Activated CD4-positive, alpha-beta memory T cell treated with anti-CD3 and anti-CD28 coated beads, Interleukin-2, amount 10 ng/mL, durations not matched to agents 7 days and 5 days (primary cell): ENCODE measurements at places on chromosomes 4 and X. TPM values are rescaled to one million over a fixed set of nuclear protein-coding genes. Genes with fewer than 3 reads are reported as not detected.
A peak's percentile ranks its signal among the peaks of the same experiment; 100 is the strongest.

Gene STATH
- not detected for total RNA-seq

Gene MID2
- 4.1 TPM for total RNA-seq

Gene IL1RAPL1
- not detected for total RNA-seq

Gene TLR2
- 1.1 TPM for total RNA-seq

Gene BMP3
- not detected for total RNA-seq

Gene ARHGAP36
- not detected for total RNA-seq

Gene XAGE3
- total RNA-seq: not detected

Gene TLR10
- total RNA-seq: 0.40 TPM

Gene MAGEA11
- total RNA-seq: not detected

Gene CT45A10
- total RNA-seq: not detected

- DNase-seq: no peak
Measured at GRCh38 chr4:188139671-188140070, 430 bp downstream of the TRIML1 start.

DNA sequence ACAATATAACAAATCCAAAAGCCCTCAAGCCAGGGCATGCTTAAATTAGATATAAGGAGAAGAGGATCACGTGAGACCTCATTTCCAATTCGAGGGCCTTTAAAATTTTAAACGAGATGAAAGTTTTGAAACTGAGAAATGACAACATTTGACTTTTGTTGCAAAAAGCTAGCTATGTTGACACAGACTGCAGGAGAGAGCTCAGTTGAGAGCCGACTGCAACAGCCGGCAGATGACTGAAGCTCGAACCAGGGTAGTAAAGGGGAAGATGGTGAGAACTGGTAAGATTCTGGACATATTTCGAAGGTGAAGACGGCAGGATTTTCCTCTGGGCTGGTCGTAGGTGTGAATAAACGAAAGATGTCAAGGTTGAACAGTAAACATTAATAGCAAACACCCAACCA is 773 bp downstream of the PRMT9 start:
- peak; percentile 24 for DNase-seq

DNA sequence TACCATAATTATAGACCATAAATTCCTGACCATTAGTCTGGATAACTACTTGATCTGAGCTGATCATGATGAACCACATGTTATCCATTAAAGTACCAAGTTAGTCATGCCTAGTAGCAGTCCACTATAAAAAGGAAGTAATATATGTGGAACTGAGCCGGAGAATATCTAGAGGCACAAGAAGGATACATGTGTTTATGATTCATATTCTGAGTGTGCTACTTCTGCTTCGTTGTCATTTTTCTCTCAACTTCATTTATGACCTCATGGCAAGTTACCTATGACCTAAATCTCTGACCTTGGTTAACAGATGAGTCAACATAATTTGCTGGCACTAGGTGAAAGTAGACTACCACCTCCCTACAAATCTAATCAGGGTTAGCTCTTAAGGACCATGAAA is 56.5 kb upstream of the ANKRD17 start:
- no peak for DNase-seq

DNA sequence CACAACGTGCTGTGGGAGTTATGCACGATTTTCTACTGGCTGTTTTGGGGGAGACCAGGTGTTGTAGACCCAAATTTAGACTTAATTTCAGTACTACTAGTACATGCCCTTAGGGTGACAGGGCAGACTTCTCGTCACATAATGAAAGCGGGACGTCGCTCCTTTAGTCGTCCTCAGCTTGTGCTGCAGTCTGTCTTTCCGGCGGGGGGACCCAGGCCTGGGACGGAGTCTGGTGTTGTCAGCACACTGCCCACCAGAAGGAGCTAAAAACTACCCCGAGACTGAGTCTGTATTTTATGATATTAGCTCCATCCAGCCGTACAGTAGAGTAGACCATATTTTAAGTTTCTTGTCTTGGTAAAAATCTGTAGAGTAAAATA is 35.5 kb downstream of the NOP14 start:
- no peak for DNase-seq

- no peak for DNase-seq
Measured at GRCh38 chr4:81424816-81425755, 46.6 kb downstream of the RASGEF1B start.

GRCh38 chr4:1996866-1997611 is 11.7 kb downstream of the NELFA start:
- no peak for DNase-seq

DNA sequence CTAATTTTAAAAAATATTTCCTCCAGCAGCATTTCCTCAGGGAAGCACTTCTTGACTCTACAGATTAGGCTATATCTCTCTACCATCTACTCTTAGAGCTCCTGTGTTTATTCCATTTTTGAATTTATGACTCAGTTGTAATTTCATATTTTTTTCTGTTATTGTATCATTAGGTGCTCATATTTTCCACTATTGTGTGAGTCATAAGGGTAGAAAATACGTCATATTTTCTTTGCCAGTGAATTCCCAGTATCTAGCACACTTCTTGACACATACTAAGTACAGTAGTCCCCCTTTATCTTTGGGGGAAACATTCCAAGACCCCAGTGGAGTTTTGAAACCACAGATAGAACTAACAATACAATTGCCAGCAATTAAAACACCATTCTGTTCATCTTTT is 431.2 kb downstream of the GASK1B start:
- DNase-seq: no peak

DNA sequence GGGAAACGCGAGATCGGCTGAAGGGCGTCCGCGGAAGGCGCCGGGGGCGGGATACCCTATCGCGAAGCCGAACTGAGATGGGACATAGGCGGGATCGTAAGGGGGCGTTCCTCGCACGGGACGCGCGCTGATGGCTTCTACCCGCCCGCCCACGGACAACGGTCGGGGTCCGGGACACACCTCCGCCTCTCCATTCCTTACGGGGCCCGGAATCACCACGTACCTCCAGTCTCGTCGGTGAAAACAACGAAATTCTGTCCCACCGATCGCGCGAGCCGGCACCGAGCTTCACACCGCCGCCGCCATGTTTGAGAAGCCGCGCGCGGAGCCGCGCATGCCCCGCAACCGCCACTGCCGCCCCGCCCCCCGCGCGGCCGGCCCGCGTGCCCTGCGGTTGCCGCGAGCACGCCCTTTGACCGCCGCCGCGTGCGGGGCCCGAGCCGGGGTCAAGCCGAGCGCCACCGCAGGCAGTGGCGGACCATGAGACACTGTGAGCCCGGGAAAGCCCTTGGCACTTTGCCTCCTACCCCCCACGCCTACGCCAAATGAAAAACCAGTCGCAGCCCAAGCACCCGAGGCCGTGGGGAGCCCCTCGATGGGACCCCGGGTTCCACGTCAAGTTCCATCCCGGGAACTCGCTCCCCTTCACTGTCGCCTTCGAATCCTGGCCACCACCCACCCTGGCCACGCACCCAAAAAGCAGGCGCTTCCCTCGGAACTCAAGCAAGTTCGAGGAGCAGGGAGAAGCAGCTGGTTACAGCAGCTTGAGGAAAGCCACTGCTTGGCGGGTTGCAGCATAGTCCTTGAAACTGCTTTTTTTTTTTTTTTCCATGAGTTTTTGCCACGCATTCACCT is at the start of gene SCML2:
Gene SCML2, minus strand, starts transcription at position 320 of the 855 bp plus-strand sequence. CDS start 20,617 bp downstream, outside the sequence.
- DNase-seq: peak; percentile 36

DNA sequence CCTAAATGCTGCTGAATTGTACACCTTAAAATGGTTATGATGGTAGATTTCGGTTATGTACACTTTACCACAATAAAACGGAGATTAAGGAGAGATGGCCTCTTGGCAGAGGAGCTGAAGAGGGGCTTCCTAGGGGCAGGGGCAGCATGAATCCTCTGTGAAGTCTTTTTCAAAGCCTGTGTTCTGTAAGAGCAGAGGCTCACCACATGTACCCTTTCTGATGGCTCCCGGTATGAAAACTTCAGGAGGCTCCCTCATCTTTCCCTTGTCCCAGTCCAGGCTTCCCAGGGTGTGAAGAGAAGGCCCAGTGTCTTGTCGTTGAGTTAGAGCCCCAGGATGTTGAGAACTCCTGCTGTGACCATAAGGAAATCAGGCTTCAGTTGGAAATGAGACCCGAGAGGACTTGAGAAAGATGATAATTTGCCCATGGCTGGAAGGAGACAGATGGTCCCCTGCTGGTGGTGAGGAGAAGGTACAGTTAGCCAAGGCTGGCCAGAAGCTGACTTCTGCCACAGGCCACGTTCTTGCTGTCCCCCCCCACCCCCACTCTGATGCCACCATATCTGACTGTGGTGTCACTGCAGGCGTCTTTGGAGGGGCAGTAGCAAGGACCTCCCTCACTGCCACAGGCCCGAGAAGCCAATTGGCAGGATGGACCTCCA is 31.8 kb upstream of the MTM1 start:
- no peak for DNase-seq

- no peak for DNase-seq
Measured at GRCh38 chrX:15566244-15566643, 34.5 kb downstream of the ACE2 start.

GRCh38 chr4:6463311-6464289 is 8.8 kb downstream of the PPP2R2C start:
- peak; percentile 7 for DNase-seq

GRCh38 chr4:59938166-59938565 is 1262.0 kb upstream of the ADGRL3 start:
- no peak for DNase-seq

DNA sequence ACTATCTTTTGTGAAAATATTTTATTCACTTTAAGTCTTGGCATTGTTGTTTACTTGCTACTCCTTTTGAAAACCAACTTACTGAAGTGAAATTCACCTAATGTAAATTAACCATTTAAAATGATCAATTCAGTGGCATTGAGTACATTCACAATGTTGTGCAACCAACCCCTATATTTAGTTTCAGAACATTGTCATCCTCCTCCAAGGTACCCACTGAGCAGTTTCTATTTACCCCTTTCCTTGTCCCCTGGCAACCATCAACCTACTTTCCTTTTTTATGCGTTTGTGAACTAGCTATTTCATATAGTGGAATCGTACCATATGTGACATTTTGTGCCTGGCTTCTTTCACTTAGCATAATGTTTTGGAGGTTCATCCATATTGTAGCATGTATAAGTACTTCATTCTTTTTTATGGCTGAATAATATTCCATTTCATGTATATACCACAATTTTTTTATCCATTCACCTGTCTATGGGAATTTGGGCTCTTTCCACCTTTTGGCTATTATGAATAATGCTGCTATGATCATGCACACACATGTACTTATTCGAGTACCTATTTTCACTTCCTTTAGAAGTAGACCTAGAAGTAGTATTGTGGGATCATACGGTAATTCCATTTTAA is 85.0 kb downstream of the WWC2 start:
- no peak for DNase-seq

DNA sequence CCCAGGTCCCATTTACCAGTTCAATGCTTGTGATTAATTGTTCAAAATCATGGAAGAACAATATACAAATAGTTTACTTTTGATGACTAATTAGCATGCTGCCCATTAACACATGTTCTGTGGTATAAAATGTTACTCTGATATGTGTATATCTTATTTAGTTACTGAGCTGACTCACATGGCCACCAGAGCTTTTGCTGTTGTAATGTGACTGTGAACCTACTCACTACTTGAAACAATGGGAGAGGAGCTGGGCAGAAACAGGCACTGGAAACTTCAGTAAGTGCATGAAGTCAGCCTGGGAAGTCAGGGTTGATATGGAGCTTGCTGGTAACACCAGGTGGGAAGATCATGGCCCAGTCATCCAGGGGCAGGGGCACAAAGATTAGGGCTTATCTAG is 72.7 kb upstream of the MAD2L1 start:
- no peak for DNase-seq

- no peak for DNase-seq
Measured at GRCh38 chr4:75907966-75908365, 5.7 kb upstream of the PPEF2 start.

DNA sequence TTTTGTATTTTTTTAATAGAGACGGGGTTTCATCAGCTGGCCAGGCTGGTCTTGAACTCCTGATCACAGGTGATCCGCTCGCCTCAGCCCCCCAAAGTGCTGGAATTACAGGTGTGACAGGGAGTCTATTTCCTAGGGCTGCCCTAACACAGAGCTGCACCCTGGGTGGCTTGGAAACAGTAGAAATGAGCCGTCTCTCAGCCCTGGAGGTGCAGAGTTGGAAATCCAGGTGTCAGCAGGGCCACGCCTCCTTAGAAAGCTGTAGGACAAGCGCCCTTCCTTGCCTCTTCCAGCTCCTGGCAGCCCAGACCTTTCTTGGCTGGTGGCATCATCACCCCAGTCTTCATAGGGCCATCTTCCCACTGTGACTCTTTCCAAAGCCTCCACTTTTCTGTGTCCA is 71.6 kb downstream of the DCTD start:
- DNase-seq: no peak

DNA sequence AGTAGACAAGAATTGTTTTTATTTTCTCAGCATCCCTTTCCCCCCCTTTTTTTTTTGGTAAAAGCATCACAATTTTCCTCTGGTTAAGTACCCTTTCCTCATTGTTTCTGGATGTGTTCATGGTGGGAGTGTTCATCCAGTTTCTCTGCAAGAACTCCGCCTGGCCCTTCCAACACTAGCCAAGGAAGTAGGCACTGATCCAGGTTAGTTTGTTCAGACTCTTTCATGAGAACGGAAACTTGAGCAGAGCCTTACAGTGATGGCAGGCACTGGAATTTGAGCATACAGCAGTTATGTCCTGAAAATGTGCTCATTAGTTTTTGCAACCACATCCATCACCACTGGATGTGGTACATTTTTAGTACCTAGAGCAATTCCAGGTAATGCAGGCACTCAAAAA is 336.1 kb upstream of the BOD1L1 start:
- no peak for DNase-seq

DNA sequence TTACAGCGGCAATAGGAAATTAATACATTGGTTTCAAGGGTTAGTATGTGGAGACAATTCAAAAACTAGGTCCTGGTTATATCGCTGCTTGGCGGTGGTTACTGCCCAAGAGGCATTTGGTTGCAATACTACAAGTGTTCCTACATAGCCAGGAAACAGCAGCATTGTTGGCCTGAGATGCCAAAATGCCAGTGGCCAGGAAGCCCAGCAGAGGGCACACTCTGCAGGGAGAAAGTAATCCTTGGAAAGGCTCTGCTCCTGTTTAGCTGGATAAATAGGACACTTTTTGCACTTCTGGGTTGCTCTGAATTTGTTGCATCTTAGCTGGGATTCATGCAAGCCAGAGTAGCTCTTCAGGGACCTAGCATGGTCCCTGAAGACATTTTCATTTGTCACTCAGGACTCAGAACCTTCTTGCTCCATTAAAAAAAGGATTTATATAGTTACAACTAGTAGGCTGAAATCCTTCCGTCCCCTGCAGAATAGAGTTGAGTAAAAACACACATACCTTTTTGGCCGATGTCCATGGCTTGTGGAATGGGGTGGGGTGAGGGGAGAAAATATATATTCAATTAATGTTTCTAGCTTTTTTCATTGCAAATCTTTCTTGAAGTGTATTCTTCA is 8.1 kb upstream of the GPR119 start:
- DNase-seq: no peak

GRCh38 chr4:101711590-101712260 is 78.8 kb upstream of the BANK1 start:
- no peak for DNase-seq

GRCh38 chr4:115110191-115111181 is 2.9 kb downstream of the NDST4 start:
- no peak for DNase-seq

- DNase-seq: no peak
Measured at GRCh38 chrX:136431625-136432024, 56.1 kb upstream of the BRS3 start.

- no peak for DNase-seq
Measured at GRCh38 chrX:38117485-38117884, 103.2 kb downstream of the SRPX start.

- no peak for DNase-seq
Measured at GRCh38 chr4:129950217-129950616, 854.3 kb downstream of the C4orf33 start.

GRCh38 chr4:37477126-37477525 is 209.1 kb downstream of the RELL1 start:
- DNase-seq: no peak
